HT-29 (cell line): ENCODE measurements at places on chromosomes 2 and 18. TPM values are rescaled to one million over a fixed set of nuclear protein-coding genes. Genes with fewer than 3 reads are reported as not detected.

DNA sequence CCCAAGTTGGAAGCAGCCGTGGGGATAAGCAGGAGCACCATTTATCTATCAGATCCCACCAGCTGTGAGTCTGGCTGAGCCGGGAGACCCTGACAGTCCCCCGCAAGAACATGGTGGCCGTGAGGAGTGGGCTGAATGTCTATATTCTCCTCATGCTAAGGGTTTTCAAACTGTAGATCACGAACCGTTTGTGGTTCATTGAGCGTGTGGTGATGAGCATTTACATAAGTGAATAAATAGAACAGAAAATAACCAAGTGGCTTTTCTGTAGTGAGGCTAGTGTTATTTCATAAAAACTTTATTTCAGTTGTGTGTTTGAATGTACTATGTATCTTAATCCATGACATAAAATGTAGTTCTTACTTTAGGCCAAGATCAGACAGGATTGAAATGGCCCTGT lies 190.2 kb upstream of the APCDD1 start:
- no peak for DNase-seq

HOXD8 gene
- not detected in 2 replicates for total RNA-seq

GRCh38 chr2:46873604-46874068 lies 42.0 kb downstream of the MCFD2 start:
- peak; percentile 71 for DNase-seq

- no peak for DNase-seq
These were observed 177.7 kb upstream of the GULP1 start for GRCh38 chr2:188114014-188114413.

DNA sequence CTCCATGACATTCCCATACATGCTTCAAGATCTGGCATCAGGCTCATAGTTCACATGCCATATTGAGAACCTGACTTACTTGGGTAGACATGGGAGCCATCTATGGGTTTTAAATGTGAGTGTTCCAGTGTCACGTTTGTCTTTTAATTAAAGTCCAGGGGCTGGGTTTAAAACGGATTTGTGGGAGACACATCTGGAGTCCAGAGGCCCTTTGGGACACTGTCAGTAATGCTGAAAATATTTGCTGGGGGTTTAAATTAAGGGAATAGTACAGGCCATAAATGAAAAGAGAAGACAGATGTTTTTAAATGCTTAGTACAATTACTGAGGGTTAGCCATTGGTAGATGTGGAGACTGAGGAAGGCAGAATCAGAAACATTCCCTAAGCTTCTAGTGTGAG lies 478.0 kb downstream of the PID1 start:
- DNase-seq, result no peak

DNA sequence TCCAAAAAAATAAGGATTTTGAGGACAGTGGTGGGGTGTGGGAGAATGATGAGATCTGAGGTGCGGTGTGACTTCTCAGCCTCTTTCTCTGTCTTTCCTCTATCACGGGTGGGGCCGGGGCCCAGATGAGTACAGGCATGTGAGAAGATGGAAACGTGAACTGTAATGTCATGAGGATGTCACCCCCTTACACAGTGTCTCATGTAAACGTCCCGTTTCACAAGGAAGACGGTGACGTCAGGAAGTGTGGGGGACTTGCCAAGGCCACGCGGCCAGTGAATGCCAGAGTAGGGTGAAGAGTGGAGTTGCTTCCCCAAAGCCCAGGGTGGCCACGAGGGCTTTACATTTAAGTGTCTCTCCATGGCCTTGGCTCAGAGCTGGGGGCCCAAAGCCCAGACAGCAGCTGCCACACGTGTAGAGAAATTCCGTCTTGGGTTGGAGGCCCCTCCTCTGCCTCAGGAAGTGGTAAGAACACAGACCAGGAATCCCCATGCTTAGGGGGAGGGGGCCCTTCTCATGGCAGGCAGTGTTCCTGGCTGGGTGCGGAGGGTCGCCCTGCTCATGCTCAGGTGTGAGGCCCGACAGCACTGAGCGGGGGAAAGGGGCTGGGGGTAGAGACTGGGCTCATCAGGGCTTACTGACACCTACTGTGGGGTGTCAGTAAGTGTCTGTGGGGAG lies 80.9 kb upstream of the SMAD7 start:
- DNase-seq, result no peak

DNA sequence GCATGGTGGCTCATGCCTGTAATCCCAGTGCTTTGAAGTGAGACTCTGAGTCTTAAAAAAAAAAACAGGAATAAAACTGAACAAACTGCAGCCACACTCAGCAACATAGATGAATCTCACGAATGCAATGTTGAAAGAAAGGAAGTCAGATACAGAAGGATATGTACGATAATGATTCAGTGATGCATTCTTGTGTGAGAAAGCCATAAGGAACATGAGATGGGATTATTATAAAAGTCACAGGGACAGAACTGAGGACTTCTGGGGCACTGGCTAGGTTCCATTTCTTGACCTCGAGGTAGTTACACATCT lies 56.9 kb upstream of the SMAD2 start:
- no peak for DNase-seq

DNA sequence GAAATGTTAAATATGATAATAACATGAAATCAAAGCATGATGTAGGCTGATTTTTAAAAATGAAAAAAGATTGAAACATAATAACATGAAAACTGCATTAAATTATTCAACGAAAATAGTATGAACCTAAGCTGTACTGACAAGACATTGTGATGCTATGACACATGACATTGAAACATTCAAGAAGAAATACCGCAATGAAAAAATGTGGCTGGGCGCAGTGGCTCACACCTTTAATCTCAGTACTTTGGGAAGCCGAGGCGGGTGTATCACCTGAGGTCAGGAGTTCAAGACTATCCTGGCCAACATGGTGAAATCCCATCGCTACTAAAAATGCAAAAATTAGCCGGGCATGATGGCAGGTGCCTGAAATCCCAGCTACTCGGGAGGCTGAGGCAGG lies 14.6 kb downstream of the CXCR1 start:
- no peak for DNase-seq

DNA sequence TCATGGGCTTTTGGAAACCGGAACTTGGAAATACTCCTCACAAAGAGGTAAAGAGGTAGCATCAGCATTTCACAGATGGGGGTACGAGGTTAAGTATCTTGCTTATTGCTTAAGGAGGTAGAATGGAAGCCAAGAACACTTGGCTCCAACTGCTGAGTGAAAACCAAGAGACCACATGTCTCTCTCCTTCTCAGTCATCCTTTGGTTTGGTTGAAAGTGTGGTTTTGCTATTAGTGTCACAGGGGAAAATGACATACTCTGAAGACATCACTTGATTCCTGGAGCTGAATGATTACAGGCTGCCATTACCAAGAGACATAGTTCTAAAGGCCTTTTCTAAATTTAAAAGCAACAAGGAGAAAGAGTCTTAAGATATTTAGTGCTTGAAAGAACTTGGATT lies 41.5 kb downstream of the ANTXR1 start:
- no peak for DNase-seq

DNA sequence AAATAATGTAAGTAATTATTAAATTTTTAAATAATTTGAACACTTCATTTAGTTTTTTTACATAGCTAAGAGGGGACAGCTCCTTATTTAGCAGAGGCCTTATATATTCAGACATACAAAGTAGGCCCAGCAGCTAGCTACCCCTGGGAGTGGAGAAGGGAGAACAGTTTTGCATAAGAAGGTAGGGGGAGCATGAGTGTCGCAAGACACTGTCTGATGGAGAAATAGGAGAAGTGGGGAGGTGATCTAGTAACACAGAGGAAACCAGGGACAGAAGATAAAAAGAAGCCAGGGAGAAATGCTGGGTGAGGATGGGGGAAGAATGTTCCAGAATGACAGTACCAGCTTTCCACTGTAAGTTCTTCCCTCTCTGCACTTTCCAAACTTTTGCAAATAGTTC lies 16.0 kb upstream of the RGPD4 start:
- no peak for DNase-seq

DNA sequence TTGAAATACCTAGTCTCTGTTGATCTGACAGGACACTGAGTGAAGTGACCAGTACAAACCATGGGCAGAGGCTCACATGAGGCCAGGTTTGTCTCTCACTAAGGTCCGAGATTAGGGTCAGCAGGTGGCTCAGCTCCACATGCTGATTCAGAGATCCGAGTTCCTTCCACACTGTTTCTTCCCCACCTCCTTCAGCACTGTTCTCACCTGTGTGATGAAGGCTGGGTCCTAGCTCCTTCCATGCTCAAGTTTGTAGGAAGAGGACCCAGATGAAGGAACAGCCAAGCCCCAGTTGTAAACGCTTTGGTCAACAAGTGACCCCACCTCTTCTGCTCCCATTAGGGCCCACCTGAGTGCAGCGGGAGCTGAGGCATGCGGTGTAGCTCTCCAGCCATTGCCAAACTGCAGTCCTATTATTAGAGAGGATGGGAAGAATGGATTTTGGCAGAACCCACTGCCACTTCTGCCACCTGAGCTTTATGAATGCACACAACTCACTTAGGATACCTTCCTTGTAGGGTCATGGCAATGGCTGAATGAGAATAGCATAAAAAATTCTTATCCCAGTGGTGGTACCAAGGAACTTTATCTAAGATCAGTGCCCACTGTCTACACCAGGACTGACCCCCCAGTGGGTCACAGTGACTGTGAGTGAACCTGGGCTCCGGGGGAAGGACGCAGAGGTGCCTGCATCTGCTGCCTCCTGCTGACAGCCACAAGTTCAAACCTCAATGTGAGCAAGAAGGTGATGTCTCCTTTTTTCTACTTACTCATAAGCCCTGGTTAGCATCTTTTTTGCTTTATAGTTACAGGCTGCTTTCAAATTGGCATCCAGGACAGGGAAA lies 324.8 kb upstream of the HS6ST1 start:
- no peak for DNase-seq

DNA sequence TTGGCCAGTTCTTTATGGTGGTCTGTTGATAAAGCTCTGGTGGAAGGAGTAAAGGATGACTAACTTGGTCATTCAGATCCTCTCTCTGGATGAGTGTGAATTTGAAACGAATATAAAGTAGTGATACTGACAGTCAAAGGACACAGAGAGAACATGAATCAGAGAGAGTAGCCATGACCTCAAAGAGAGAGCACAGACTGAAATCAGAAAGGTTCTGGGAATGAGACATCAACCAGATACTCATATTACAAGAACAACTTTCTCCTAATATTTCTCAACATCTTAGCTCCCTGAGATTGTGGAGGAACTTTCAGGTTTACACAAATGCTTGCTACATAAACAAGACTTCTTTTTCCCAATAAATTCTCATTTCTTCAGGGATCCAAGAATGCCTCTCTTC lies 849.1 kb upstream of the CHAC2 start:
- DNase-seq, result no peak

GRCh38 chr18:76544511-76545345 lies 49.7 kb upstream of the ZNF516 start:
- DNase-seq, result no peak

GRCh38 chr18:61822879-61823278 lies 69.9 kb downstream of the RNF152 start:
- no peak for DNase-seq
